ENCODE measurements at places on chromosomes 2 and 18.

- DNase-seq, result no peak
Observed at GRCh38 chr2:148885209-148885608, 10.2 kb downstream of the KIF5C start.

- DNase-seq, result no peak
Observed at GRCh38 chr2:231051116-231051515, 5.6 kb upstream of the PSMD1 start.

DNA sequence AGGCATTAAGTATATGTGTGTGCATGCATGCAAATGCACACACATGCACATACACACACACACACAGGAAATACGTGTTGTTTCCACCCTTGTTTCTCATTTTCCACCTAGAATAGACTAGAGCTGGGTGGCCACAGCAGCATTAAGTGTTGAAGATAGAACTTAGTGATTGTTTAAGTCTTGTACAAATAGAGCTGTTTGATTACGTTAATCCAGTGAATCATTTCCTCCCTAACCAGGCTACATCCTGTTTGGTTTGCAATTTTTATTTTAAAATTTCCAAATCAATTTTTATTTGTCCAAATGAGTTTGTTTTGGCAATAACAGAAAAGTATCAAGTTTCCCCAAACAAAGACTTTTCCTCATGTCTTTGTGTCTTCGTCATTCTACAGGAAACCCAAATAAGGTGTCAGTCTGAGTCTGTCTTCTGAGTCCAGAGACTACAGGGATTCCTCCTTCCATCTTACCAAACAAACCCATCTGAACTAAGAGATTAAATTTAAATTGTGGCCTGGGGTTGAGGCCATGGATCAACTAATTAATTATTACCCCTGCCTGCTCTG lies 74.6 kb upstream of the GALNT5 start:
- no peak for DNase-seq

DNA sequence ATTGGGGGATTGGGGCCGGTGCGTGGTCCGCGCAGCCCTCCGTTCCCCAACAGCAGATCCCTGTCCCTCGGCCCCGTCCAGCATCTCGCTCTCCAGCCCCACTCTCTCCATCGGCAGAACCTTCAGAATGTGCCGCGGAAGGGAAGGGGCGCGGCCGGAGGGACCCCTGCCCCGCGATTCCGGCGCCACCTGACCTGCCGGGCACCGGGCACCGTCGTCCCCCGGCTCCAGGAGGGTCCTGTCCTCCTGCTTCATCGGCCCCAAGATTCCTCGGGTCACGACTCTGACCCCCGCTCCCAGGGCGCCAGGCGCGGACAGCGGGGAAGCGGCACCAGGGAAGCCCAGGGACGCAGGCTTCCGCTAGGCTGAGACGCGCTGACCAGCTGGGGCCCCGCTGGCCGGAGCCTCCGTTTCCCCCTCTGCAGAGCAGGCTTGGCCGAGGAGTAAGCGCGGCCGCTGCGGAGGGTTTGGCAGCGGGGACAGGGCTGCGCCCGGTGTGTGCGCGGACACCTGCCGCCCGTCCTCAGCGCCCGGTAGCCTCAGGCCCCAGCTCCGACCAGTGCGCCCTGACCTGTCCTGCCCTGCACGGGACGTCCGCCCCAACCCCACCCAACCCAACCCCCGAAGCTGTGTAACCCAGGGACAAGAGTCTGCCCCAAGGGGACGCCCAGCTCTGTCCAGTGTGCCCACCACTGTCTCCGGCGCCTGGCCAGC lies 16.8 kb upstream of the BOK start:
- no peak for DNase-seq

- no peak for DNase-seq
Observed at GRCh38 chr2:44945676-44946371, 4.3 kb downstream of the SIX3 start.

DNA sequence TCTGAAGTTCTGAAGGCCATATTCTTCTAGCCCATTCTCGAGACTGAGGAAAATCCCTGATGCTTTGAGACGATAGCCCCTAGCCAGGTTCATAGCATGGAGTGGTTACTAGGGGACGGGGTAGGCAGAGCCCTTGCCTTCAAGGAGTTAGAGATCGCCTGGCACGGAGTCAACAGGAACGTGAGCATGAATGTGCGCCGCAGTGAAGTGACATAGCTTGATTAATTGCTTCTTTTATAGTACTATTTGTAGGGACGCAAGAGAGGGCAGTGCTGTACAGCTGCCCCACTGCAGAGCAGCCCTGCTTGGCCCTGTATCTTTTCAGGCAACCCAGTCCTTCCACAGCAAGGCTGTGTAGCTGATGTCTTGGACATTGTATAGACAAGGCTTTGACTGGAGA lies 26.2 kb downstream of the HRH4 start:
- DNase-seq, result no peak

- no peak for DNase-seq
Observed at GRCh38 chr2:189014449-189015138, 40.4 kb downstream of the COL3A1 start.

- DNase-seq, result no peak
Observed at GRCh38 chr2:216971593-216971992, 111.7 kb upstream of the TNP1 start.

GRCh38 chr18:3814816-3815215 lies 364.8 kb downstream of the TGIF1 start:
- DNase-seq, result no peak

DNA sequence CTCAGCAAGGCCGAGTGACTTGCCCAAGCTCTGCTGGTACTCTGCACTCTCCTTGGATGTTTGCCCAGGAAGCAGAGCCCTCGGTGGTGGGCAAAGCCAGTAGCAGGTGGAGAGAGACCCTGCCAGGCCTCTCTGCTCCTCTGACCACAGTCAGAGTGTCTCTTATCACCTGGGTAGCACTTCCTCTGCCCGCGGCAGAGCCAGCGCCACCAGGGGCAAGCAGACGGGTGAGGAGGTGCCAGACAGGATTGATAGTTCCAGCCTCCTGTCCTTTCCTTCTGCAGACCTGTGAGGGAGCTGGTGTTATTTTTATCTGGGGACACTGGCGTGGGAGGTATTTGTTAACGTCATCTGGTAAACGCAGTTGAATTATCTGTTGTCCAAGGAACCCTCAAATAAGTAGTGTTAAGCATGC lies 152.9 kb downstream of the SMAD7 start:
- DNase-seq, result no peak

GRCh38 chr18:3062798-3063680 lies 50.1 kb upstream of the LPIN2 start:
- peak; percentile 83 for DNase-seq

DNA sequence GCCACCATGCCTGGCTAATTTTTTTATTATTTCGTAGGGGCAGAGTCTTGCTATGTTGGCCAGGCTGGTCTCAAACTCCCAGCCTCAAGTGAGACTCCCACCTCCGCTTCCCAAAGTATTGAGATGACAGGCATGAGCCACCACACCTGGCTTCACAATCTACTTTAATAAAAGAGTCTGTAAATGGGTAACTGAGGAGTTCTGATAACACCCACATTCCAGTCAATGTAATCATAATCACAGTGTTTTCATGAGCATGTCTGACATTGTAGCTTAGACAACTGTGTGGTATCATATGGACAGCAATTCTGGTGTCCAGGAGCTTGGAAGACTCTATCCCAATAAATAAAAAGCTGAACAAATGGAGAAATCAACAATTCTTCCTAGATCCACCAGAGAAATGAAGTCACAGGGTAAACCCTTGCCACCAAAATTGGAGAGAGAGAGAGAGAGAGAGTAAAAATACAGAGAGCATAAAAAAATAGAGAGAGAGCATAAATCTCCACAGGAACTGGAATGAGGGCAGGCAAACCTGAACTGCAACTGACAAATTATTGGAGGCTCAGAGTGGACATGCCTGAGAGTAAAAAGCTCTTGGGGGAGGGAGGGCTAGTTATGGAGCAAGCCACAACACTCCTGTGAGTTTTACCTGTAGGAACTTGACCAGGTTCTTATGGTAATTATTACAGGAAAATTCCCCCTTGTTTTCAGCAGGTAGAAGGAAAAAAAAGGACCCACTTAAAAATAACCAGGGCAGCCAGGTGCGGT lies 12.4 kb upstream of the NBEAL1 start:
- no peak for DNase-seq

- DNase-seq, result peak; percentile 72
Observed at GRCh38 chr2:242031481-242032019, 162.0 kb downstream of the RTP5 start.

DNA sequence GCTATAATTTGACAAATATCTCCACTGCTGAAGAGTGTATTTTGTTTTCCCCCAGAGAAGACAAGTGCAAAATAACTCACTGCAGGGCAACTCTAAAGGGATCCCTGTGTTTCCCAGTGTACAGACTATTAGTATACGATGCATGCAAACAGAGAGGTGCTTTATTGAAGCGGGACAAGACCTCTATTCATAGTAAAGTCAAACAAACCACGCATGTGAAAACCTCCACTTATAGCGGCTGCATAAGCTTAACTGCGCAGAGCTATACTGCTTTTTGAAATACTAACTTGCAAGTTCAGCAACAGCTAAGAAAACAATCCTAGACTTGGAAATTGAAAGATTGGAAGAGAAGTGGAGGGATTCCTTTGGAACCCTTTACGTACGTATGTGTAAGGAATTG lies 15.6 kb downstream of the RNF144A start:
- DNase-seq, result no peak

DNA sequence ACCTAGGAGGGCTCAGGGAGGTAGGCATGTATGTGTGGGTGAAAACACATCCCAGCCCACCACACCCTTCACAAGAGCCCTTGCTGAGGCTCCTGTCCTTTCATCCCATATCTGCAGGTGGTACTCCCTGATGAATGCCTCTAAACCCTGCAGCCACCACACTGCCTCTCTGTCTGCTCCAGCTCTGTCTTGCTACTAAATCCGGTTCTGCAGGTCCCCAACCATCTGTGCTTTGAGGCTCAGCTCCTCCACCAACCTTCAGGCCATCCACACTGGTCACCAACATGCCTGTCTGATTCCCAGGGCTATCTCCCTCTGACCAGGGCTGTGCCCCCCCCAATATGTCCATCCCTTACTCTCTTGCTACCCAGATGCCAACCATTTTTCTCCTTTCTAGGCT lies 92.7 kb downstream of the BIN1 start:
- DNase-seq, result no peak

- no peak for DNase-seq
Observed at GRCh38 chr2:105757433-105757832, 12.7 kb downstream of the NCK2 start.

GRCh38 chr2:173117678-173118077 lies 42.0 kb downstream of the MAP3K20 start:
- no peak for DNase-seq

GRCh38 chr2:66565291-66565690 lies 130.4 kb downstream of the MEIS1 start:
- no peak for DNase-seq

DNA sequence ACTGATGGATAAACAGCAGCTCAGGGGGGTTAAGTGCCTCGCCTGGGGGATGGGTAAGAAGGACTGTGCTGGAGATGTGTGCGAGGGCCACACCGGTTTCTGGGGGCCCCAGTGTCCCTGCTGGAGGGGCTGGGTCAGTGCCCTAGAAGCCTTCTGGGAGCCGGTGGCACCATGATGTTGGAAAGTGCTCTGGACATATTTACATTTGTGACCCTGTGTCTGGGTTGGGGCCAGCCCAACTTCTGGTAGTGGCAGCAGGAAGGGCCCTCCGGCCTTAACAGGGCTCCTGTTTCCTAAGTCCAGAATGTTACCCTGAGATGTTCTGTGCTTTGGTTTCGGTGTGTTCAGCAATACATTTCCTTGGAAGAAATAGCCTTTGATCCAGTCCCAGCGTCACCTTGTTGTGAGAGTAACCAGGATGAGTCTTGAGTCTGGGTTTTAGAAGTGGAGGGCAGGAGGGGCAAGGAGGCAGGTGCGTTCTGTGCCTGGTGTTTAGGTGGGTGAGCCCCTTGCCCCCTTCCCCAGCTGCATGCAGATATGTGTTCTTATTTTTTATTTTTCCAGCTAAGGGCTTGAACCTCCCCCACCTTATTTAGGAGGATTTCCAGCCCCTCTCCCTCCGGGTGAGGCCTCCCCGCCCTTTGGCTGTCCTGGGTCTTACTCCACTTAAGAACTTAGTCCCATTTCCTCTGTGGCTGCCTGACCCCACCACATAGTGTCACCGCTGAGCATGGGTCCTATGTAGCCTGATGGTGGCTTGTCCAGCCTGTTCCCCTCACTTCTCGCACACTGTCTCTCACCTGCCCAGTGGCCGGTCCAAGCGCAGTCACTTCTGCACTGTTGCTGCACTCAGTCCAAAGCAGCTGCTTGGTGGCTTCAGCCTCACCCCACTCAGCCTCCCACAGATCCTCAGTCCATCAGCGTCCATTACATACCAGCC lies 132.7 kb upstream of the HS6ST1 start:
- DNase-seq, result peak; percentile 9

DNA sequence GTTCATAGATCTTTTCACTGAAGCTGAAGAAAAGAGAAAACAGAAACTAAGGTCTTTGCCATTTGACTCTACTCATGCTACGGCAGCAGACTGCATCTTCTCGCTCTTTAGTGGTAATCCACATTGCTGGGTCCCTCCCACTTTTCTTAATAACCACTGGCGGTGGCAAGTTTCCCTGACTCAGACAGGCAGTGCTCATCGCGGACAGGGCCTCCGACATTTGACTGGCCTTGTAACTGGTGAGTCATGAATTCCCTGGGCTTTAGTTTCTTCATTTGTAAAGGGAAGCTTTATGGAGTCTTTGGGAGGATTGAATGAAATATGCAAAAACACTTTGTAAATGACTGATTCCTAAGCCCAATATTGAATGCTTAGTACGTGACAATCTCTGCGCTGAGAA lies 238.2 kb upstream of the RBBP8 start:
- DNase-seq, result no peak

DNA sequence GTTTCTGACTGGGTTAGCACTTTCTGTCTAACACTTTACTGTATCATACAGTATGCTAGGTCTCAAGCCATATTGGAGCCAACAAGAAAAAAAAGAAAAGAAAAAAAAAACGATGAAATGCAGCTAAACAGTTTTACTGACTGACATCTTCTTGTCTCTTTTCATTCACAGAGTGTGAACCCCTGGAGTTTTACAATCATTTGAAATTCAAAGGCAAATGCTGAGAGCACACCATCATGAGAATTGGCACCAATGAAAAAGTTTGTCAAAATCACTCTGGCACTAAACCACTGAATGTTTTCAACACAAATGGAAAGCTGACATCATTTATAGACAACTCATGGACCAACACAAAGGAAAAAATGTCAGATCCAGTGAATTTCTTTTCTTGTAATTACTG lies 513.3 kb downstream of the LRRTM4 start:
- DNase-seq, result no peak

GRCh38 chr2:186068139-186068801 lies 329.7 kb downstream of the FSIP2 start:
- DNase-seq, result no peak

DNA sequence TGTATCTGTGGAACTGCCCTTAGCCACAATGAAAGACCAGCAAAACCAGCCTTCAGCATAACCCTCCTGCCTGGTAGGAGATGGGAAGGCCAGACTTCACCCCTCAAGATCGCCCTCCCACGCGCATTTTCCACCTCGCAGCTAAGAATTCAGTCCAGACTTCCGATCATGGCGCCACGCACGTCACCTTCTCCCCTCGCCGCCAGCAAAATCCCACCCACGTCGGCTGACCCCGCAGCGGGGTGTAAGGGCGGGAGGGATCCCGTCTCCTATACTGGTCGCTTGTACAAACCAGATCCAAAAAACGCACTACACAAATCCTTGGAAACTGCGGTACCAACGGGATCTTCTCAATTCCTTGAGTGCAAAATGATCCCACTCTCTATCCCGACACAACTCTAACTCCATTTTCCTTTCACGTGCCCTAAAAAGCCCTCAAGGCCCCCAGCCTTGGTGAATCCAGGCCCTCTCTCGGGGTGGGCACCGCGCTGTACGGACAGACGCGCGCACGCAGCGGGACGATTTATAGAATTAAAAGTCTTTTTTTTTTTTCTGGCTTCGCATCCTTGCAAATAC lies 1.0 kb upstream of the BMPR2 start:
- DNase-seq, result peak; percentile 25

GRCh38 chr18:80253871-80254492 lies 6.7 kb upstream of the PARD6G start:
- DNase-seq, result no peak
